Fibroblast of skin of right biceps (primary cell): ENCODE measurements at places on chromosomes 16 and 17.

DNA sequence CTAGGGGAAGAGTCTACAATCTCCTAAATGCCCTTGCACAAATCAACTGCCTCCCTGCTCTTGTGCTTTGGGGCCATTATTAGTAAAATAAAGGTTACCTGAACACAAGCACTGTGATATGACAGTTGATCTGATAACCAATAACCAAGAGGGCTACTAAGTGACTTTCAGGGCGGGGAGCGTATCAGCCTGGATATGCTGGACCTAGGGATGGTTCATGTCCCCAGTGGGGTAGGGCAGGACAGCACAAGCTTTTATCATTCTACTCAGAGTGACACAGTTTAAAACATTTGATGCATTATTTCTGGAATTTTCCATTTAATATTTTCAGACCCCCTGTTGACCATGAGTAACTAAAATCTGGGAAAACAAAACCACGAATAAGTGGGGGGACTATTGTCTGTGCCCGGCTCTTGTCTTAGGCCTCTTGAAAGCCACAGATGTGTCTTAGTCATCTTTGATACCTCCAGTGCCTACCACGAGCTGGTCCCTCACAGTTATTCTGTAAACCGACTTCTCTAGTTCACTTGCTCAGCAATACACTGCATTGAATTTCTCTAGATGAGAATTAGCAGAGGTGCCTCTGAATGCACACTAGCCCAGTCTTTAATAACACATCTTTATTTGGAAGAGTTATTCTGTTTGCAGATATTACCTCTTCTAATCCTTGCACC is 94.6 kb upstream of the DHX40 start:
- no peak for DNase-seq

DNA sequence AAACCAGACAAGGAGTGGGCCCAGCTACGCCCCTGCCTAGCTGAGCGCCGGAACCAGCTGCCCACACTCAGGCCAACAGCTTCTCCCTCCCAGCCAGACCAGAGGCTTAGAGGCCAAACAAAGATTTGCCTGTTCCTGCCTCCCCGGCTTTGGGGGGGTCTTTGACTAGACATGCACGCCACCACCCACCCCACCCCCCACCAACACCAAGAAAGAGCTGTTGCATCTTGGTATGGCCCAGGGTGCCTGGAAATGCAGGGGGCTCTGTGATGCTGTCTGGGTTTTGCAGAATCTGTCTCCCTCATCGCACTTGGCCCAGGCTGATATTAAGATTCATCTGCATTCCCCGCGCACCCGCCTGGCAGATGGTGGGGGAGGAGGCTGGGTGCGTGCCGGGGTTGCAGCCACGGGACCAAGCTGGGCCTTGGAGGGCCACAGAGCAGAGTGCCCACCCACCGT is 1.3 kb upstream of the NXPH3 start:
- DNase-seq: no peak

DNA sequence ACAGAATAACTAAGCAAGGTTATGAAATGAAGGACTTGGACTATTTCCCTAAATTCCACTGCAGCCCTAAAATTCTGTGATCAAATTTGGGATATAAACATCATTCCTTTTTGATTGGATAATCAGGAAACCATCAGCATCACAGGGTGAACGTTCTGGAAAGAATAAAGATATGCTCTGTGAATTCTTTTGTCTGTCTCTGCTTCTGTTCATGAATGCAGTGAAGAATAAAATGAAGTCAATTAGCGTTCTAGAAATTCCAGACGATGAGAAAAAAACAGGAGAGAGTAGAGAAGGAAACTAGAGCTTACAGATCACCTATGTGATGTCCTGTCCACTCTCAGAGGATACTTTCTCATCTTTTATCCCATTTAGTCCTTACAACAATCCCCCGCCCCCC is 295.1 kb upstream of the SOX9 start:
- DNase-seq: peak; percentile 35

- no peak for DNase-seq
Observed at GRCh38 chr17:73690676-73691075, 46.4 kb upstream of the SDK2 start.

DNA sequence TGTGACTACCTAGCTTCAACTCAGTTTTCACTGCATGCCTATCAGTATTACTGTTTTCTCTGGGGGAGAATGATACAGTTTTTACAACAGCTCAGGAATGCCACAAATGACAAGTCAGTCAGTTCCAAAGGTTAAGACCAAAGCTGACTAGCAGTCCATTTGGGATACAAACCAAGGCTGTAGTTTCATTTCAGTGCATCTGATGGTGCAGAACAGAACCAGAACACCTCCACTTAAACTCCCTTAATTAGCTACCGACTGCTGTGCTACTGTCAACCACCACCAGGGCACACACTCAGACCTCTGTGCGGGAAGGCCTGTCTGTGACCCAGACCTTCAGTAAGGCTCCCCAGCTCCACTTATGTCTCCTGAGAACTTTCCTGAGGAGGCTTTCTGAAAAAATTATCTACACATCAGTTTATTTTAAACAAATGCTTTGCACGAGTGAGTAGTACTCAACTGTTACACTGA is 20.4 kb downstream of the NFE2L1 start:
- DNase-seq: peak; percentile 65

- no peak for DNase-seq
Observed at GRCh38 chr16:73018821-73019456, 29.0 kb downstream of the ZFHX3 start.

DNA sequence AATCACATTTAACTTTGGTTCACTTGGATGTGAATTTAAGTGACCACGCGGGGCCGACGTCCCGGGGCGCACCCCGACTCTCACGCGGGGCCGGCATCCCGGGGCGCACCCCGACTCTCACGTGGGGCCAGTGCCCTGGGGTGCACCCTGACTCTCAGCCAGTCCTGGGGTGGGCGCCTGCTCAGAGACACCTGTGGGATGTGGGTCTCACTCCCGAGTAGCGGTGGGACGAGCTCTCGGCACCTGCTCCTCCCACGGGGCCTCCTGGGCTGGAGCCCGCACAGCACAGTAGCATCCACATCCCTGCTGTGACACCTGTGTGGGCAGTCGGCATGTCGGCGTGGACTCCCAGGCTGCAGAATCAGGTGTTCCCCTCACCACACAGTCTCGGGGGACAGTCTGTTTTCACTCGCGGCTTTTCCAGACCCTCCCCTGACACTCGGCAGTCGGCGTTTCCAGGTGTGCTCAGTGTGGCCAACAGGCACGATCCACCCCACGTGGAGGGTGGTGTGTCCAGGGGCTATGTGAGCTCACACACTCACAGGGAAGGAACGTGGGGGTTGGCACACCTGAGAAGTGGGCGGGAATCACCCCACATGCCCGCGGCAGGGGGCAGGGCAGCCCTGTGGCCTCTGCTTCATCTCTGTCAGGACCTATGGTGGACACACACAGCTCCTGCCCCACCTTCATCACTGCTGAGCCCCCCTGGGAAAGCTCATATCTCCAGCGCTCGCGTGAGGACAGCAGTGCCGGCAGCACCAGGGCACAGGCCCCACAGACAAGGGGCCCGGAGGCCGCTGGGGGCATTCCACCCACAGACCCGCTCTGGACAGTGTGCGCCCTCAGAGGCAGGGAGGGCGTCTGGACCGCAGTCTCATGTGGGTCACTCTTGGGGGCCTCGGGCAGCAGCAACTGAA is 51.8 kb downstream of the LMF1 start:
- no peak for DNase-seq

DNA sequence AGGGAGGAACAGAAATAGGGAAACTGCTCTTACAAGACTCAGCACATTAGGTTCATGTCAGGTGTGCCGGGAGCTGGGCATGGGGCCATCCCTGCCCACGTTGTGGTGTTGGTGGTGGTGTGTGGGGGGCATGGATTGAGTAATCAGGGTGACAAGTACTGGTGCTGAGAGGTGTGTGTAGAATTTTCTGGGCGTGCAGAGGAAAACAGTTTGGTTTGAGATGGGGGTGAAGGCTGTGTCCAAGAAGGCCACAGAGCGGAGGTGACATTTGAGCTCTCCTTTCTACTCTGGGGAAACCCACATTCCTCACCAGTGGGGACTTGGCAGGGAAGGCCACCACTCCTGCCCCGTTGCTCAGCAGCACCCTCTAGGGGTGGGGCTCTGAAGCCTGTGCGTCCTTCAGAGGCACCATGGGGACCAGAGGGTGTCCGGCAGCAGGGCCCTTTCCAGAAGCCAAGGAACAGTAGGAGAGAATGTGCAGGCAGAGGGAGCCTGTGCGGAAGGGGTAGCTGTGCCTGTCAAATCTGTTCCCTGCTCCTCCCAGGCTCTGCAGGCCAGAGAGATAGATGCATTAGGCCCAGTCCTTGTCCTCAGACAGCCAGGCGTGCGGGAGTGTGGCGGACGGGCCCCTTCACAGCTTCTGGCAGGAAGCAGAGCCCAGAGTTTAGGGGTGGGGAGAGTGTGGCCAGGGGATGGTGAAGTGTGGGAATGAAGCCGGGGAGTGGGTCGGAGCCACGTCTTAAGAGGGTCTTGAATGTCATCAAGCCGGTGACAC is 48.7 kb upstream of the GSE1 start:
- DNase-seq: no peak

DNA sequence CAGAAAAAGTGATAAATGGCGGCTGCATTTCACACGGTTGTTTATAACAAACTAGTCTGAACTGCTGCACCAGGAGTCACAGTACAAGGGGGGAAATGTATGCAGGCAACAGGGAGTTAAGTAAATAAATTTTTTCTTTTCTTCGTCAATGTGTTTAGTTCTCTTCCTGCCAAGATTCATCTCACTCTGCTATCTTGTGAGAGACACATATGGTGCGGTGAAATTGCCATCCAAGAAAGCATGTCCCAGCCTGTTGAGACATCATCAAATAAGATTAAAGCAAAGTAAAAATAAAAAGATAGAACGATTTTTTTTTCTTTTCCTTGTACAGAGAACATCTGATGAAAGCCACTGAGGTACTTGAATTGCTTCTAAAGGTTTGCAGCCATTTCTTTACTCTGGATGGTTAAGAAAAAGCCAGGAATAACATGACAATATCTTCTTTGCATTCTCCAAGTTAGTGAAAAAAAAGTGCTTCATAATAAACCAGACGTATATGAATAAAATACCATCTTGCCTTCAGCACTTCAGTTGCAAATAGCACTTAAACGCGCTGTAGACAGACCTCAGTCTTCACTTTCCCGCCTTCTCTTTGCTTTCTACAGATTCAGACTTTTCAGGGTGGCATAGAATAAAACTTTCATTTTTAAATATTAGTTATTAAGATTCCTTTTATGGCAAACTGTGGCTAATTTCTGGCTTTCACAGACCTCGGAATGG is 506.2 kb upstream of the ZFHX3 start:
- DNase-seq: no peak

GRCh38 chr16:72957303-72958277 is 90.3 kb downstream of the ZFHX3 start:
- no peak for DNase-seq

DNA sequence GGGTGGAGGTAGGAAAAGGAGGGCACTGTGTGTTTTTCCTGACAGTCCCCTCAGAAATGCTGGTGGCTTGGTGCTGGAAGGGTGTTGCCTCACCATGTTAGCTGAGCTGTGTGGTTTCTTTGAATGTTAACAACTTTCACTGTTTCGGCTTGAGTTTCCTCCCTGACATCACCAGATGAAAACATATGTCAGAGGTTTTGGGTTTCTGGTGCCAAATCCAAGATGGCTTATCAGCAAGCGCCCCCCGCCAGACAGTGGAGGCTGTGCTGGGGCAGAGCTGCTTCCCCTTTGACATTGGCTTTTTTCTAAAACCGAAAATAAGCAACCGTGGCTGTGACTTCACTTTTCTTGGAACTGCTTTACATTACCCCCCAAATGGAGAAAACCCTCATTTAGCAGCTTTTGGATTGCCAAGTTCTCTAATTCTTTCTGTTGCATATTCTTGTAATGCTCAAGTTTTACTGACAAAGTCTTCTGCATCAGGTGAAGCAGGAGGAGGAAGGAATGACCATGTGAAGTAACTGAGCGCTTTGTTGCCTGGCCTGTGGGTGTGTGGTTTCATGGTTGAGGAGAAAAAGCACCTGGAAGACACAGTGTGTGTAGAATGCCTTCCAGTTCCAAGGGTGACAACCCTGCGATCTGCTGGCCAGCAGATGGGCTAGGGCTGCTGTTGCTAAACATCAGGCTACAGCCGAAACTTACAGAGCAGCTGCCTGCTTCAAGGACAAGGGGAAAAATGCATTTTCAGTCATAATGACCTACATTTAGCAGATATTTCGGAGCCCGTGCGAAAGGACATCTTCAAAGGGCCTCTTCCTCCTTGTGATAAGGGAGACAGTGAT is 9.7 kb downstream of the RMI2 start:
- peak; percentile 61 for DNase-seq

GRCh38 chr16:72875291-72876031 is 172.5 kb downstream of the ZFHX3 start:
- DNase-seq: no peak

- no peak for DNase-seq
Observed at GRCh38 chr16:31344712-31345111, 10.3 kb upstream of the ITGAX start.

DNA sequence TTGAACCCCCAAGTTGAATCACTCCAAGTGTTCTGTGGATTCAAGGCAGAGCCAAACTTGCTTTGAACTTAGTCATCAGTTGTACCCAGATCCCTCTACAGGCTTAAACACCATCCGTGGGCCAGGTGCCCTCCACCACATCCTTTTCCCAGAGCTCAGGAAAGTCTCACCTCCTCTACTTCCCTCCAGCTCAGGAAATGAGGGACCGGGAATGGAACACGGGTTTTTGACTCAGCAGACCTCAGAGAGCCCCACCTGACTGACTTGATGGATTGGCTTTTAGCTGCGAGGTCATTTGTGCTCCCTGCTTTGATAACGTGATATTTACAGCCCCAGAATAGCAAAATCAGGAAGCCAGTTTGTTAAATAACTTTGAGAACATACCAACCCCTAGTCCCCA is 20.1 kb downstream of the GID4 start:
- no peak for DNase-seq

GRCh38 chr17:13106171-13106570 is 88.3 kb upstream of the ELAC2 start:
- DNase-seq: no peak

- DNase-seq: no peak
Observed at GRCh38 chr16:88662222-88662842, 559 bp downstream of the MVD start.

GRCh38 chr17:79659376-79659775 is 48.5 kb upstream of the RBFOX3 start:
- no peak for DNase-seq

DNA sequence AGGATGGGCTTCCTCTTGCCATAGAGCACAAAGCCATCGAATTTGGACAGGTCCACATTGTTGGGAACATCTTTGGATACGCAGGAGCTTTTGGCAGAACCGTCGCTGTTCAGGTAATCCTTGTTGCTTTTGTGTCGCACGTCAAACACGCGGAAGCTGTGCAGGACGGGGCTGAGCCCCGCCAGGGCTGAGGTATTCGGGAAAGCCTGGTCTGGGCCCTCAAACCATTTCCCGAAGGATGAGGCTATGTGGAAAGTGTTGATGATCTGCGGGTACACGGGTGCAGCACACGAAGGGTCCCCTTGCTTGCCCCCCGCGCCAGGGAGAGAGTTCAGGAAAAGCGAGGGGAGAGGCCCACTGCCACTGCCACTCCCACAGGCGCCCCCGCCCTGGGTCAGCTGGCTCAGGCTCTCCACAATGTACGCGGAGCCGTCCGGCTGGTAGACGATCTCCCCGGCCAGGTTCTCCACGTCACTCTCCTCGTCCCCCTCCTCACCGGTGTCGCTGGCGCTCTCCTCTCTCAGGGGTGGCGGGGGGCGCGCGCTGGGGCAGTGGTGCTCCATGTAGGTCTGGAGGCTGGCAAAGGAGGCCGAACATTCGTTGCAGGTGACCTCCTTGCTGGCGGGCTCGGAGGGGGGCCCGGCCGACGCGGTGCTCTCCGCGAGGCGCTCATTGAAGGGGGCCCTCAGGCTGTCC is 88.5 kb downstream of the ZFHX3 start:
- DNase-seq: no peak
